ENCODE measurements at places on chromosomes 5 and 9.

DNA sequence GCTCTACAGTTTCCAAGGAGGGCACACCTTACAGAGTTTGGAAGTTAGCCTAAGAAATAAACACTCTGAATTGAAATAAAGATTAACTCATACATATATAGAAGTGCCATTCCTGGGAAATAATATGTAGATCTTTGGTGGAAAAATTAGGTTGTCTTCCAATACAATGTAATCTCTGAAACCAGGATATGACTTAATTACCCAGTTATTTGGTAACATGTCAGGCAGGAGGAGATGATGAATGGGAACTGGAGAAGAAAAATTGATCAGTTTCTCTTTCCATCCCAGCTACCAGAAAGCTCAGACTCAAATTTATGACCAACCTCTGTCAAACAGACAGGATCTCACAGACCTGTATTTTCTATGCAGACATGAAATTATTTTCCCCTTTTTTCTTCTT, 215.2 kb upstream of the SNX2 start:
- DNase-seq = no peak

- DNase-seq = peak; percentile 75
Measured at GRCh38 chr9:89137542-89138462, 40.8 kb downstream of the SHC3 start.

DNA sequence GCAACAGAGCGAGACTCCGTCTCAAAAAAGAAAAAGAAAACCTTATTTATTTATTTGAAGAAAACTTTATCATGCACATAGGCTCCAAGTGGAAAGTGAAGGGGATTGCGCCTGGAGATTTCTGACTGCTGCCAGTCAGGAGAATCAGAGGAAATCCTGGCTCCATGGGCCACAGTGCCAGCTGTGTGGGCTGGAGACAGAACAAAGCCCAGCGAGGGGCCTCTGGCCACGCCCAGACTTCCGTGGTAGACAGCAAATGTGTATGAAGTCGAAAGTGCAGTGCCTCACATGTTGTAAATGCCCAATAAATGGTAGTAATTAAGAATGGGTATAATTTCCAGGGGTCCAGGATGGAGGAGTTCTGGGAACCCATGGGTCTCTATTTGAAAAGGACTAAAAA, 75.8 kb upstream of the WWC1 start:
- no peak for DNase-seq

DNA sequence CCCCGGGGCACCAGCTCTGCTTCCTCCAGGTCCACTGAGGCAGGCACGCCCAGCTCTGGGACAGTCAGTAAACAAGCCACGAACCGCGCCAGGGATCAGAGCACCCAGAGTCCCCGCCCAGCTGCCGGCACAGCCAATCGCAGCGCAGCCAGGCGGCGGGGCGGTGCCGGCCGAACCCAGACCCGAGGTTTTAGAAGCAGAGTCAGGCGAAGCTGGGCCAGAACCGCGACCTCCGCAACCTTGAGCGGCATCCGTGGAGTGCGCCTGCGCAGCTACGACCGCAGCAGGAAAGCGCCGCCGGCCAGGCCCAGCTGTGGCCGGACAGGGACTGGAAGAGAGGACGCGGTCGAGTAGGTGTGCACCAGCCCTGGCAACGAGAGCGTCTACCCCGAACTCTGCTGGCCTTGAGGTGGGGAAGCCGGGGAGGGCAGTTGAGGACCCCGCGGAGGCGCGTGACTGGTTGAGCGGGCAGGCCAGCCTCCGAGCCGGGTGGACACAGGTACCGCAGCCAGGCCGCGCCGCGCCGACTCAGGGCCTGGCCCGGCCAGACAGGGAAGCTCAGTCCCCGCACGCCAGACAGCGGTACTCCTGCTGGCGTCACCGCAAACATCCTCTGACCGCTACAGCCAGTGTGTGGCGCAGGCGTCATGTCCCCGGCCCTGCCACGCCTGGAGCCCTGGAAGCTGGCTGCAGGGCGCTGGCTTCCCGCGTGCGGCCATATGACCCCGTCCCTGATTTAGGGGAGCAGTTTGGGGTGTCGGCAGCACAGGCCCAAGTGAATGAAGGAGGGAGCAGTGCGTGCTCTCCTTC, at the start of gene CTSL:
CTSL (plus strand) TSS at position 220 of the 810 bp plus-strand sequence. CDS start 1,485 bp downstream, outside the sequence.
- DNase-seq = peak; percentile 52

DNA sequence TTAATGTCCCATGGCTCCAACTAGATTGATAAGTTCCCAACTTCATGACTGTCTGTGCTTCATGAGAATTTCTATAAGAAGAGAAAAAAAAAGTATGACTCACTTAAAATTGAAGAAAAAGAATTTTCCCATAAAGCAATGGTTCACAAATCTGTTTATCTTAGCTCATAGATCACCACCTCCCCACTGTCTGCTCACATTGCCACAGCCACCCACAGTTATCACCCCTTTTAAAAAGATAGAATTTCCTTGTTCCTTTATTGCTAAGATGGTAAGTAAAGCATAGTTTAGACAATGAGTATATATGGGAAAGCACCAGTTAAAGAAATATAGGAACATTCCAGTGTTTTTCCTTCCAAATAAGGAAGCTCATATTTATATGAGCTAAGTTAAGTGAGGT, 67.1 kb downstream of the ALDH7A1 start:
- DNase-seq = no peak

- no peak for DNase-seq
Measured at GRCh38 chr5:116498503-116499048, 76.0 kb downstream of the SEMA6A start.

DNA sequence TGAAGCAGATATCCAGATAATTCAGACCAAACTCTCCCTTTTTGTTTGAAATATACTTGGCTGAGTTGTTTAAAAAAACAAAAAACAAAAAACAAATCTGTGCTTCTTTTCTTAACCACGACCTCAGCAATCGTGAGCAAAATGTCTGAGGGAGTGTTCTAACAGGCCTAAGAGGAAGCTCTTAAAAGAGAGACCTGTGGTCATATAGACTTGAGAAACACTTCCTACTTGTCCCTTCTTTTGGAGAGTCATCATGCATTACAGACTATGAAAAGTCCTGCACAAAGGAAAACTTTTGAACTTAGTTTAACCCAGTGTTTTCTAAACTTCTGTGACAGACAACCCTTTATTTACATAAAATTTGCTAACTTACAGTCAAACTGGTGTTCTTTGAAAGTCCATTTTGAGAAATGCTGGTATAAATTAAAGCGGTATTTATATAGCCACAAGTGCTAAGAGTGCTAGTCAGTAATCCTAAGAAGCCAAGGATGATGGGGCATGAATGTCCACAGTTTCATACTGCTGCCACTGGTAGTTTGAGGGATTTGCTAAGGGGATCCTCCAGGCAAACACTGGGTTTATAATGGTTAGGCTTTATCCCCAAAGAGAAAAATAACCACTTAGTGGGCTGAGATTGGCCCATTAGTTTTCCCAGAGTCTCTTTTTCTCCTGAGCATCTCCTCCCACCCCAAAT, 199.8 kb downstream of the LRRC70 start:
- DNase-seq = no peak

- DNase-seq = no peak
Measured at GRCh38 chr9:20023210-20023905, 234.5 kb upstream of the SLC24A2 start.

- DNase-seq = no peak
Measured at GRCh38 chr5:170408877-170409660, 19.9 kb upstream of the KCNMB1 start.

DNA sequence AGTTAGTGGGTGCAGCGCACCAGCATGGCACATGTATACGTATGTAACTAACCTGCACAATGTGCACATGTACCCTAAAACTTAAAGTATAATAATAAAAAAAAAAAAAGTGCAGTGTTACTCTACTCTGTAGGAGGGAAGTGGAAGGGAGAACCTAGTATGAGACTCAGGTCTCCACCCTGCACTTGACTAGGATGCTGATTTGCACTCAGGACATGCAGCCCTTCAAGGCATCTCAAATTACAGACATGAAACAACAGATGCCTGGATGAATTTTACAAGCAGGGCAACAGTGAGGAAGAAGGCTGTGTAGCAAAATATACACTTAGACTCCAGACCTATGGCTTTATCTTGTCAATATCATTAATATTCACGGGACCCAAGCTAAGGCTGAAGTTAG, 16.5 kb downstream of the TRIM32 start:
- no peak for DNase-seq

GRCh38 chr9:108748776-108749175, 107.0 kb downstream of the ACTL7B start:
- no peak for DNase-seq

- no peak for DNase-seq
Measured at GRCh38 chr5:115069087-115069968, 100.4 kb downstream of the TRIM36 start.

DNA sequence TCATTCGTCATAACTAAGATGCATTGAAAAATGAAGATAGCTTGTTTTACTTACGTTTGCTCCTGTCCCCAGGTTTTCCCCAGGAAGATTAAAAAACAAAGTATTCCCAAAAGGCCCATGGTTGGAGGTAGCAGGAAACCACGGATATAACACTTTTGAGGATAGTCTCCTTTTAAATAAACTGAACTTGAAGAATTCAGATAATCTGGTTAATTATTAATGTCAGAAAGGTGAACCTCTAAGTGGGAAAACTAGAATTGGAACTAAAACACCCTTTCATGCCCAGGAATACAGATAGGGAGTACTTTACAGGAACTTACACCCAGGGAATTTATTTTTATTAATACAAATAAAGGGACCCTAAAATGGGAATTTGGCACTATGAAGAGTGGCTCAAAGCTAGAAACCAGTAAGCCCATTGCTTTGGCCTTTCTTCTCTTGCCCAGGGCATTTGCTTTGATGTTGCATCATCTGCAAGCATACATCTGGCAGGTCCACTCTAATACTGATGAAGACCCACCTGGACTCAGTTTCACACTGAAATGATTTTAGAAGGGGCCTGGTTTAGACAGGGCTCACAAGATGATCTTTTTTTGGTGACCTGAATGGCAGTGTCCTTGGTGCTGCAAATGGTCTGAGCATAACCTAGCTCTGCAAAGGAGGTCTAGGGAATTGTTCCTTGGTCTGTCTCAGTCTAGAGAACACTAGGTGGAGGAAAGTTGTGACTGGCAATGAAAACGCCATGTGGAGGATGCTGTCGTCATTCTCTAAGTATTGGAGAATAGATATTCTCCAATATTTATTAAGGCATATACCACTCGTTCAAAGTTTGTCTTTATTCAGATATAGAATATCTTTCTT, at the start of gene C5:
C5 (minus strand) TSS at position 148 of the 861 bp plus-strand sequence; CDS start at position 119, 29 bp downstream.
- no peak for DNase-seq

GRCh38 chr9:2151171-2151570, 136.0 kb downstream of the SMARCA2 start:
- no peak for DNase-seq

- no peak for DNase-seq
Measured at GRCh38 chr5:136084698-136085097, 47.9 kb upstream of the SMAD5 start.

DNA sequence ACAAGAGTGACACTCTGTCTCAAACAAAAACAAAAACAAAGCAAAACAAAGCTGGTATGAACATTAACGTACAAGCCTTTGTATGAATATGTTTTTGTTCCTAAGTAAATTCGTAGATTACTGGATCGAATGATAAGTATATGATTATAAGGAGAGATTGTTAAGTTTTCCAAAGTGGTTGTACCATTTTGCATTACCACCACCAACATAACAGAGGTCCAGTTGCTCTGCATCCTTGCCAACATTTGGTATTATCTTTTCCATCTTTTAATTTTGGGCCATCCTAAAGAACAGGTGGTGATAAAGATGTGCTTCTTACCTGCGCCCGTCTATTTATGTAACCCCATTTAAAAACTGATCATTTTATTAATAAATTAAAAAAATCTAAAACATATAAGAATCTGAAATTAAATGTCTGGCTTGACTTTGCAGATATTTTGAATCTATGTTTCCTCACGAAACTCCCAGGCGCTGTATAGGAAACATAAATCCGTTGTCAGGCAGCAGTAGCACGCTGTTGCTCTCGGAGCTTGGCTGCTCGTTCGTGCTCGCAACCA, 593 bp upstream of the NAA35 start:
- DNase-seq = no peak

DNA sequence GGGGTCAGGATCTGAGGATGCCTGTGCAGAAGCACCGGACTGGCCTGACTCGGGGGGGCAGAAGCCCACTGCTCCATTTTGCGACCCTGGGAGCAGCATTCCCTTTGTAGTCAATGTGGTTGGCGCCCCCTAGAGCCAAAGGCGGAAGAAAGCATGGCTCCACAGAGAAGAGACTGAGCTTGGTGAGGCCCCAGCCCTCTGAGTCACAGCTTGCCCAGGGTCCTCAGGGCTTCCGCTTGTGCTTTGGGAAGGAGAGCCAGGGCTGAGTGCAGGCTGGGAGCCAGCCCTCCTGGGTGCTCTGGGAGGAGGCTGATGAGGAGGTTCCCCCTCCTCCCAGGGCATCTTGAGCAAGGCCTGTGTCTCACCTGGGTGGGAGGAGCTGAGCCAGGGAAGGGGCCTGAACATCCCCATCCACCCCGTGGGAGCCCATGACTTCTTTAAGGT, 5.5 kb upstream of the AQP3 start:
- no peak for DNase-seq

DNA sequence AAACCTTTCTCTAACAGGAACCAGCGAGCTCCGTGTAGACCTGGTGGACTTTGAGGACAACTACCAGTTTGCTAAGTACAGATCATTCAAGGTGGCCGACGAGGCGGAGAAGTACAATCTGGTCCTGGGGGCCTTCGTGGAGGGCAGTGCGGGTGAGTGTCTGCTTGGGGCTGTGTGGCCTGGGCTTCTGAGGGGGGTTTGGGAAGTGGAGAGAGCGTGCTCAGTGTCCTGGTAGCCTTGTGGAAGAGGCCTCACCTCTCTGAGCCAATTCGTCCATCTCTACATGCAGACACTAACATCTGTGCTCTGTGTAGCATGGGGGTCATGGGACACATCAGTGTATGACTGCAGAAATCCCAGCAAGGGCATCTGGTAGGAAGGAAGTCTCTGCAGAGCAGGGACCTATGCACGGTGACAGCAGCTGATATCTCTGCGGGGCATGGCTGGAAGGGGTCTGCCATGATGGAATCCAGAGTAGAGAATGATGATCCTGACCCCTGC, 5.9 kb downstream of the FCN2 start:
- no peak for DNase-seq

GRCh38 chr5:98933445-98934072, 4.8 kb upstream of the CHD1 start:
- DNase-seq = no peak

GRCh38 chr5:95304711-95305110, 19.8 kb upstream of the MCTP1 start:
- no peak for DNase-seq

- no peak for DNase-seq
Measured at GRCh38 chr5:138736293-138736692, 16.9 kb upstream of the CTNNA1 start.

DNA sequence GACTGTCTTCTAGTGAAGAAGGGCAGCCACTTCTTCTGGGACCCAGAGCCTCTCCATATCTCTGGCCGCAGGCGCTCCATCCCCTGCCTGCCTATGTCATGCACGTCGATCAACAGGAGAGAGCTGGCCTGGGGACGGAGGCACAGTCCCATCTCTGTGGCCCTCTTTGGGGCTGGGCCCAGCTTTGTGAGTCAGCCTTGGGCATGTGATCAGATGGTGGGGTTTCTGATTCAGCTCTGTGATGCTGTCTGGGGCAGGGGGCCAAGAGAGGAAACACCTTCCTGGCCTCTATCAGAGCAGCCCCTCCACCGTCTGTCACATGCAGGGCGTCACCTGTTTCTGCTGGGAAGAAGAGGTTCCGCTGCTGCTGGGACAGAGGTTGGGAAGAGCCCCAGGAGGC, 72.6 kb downstream of the MVB12B start:
- no peak for DNase-seq

All from BJ (cell line).